Occipital lobe (tissue), 3 donors: ENCODE measurements at places on chromosomes 6 and 20. TPM values are rescaled to one million over a fixed set of nuclear protein-coding genes. Genes with fewer than 3 reads are reported as not detected.

TGM3 gene
- total RNA-seq: 0.16 TPM

IL17F gene
- total RNA-seq: not detected

PLA2G7 gene
- total RNA-seq: 4.1 TPM

MRPL14 gene
- 34.6 TPM for total RNA-seq

MOXD1 gene
- 18.6 TPM for total RNA-seq

RIPOR3 gene
- total RNA-seq: 1.7 TPM

NOX3 gene
- total RNA-seq: not detected

IRF4 gene
- total RNA-seq: 0.16 TPM

CCN5 gene
- total RNA-seq: not detected

GLP1R gene
- total RNA-seq: not detected
